ENCODE measurements at places on chromosomes 7 and 10.

GRCh38 chr7:130904031-130904757 is 170.2 kb upstream of the KLF14 start:
- no peak for DNase-seq

- peak; percentile 2 for DNase-seq
Measured at GRCh38 chr7:99733448-99733847, 1.5 kb downstream of the CYP3A7 start.

DNA sequence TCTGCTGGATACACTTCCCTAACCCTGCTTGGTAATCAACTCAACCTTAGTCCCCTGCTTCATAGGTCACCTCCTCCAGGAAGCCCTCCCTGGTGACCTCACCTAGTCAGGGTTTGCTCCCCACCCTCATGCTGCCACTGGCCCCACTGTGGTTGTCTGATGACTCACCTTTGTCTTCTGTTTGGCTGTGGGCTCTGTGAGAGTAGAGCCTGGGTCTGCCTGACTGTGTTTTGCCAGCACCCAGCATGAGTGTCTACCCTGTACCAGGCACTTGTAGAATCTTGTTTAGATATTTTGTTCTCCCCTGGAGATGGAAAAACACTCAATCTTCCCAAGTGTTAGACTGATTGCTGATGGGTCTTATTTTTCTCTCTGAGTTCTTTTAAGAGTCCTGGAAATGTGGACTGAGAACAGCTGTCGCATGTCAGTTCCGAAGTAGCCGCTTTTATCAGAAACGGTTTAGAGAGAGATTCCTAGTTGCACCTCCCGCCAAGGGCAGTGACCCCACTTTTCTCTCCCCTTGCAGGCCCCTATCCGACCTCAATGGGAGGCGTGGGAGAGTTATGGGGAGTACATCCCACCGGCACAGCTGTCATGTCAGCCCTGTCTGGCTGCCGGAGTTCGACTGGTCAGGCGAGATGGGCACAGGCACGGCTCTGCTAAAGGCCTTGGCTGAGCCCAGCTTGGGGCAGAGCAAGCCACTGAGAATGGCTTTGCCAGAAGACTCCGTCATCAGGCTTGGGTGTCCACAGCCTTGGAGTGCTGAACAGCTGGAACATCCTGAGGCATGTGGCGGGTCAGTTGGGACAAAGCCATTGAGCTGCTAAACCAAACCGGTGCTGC is 134.3 kb downstream of the GRK5 start:
- DNase-seq, result no peak

DNA sequence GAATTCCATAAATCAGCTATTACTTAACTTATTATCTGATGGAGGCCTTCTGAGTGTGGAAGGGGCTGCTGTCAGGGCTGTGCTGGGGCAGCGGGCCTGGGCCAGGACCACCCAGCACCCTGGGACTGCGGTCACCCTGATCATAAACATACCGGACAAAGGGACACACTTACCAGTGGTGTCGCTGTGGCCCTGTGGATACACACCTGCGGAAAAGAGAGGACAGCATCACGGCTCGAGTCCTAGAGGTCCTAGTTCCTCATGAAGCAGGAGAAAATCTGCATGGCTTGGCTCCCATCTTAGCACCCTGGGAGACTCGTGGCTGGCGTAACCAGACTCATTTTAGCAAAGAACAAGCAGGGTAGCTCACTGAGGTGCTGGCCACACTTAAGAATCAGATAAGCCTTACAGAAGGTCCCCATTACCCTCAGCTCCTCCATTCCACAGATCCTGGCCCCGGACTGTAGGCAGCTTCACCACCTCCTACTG is 17.7 kb downstream of the IL15RA start:
- DNase-seq, result no peak

DNA sequence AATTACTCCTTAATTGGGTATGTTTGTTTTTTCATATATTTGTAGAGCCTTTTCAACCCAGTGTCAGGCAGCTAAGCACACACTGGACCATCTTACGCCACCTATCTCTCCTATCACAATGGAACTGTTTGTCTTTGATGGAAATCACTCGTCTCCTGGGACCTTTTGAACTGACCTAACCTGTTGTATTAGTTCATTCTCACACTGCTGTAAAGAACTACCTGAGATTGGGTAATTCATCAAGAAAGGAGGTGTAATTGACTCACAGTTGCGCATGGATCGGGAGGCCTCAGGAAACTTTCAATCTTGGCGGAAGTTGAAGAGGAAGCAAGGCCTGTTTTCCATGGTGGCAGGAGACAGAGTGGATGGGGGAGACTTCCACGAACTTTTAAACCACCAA is 182.0 kb downstream of the TCERG1L start:
- DNase-seq, result no peak

- no peak for DNase-seq
Measured at GRCh38 chr10:22156750-22157149, 61.1 kb downstream of the EBLN1 start.
